ENCODE measurements at places on chromosomes 3 and 15.

DNA sequence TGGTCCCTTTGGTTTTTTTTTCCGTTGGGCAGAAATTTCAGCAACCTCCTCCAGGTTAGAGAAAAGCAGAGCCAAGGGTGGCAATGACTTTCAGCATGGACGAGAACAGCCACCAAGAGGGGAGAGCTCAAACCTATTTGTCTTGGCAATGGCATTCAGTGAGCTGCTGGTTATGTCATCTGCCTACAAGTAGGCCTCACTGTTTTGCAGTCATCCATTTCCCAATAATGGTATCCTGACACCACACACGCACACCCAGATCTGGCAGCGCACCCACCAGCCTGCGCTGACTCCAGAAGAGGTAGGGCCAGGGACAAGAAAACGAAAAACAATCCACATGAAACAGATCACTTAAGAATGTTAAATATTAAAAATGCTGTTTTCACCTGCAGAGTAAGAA lies 92.3 kb downstream of the MAGI1 start:
- DNase-seq: no peak

- DNase-seq: no peak
Observed at GRCh38 chr3:124619887-124620599, 110.2 kb upstream of the UMPS start.

GRCh38 chr15:67732164-67732563 lies 93.1 kb upstream of the SKOR1 start:
- no peak for DNase-seq

- no peak for DNase-seq
Observed at GRCh38 chr3:126613479-126614188, 41.3 kb downstream of the TXNRD3 start.

- DNase-seq: no peak
Observed at GRCh38 chr3:79369306-79369705, 398.5 kb downstream of the ROBO1 start.
